Kidney (tissue), 22 donors: ENCODE measurements at places on chromosomes 16 and 17. TPM values are rescaled to one million over a fixed set of nuclear protein-coding genes. Genes with fewer than 3 reads are reported as not detected.

Gene SOX9
- 79.3 TPM for total RNA-seq

- no peak overlapping the region for H3K4me3 ChIP-seq
- peaks cover 2% of the 10 kb centered on the region for H3K36me3 ChIP-seq
- no peak overlapping the region for H3K27ac ChIP-seq
- no peaks in the 10 kb centered on the region for H3K4me1 ChIP-seq
Measured at GRCh38 chr16:53865494-53865863, 161.5 kb downstream of the FTO start.

DNA sequence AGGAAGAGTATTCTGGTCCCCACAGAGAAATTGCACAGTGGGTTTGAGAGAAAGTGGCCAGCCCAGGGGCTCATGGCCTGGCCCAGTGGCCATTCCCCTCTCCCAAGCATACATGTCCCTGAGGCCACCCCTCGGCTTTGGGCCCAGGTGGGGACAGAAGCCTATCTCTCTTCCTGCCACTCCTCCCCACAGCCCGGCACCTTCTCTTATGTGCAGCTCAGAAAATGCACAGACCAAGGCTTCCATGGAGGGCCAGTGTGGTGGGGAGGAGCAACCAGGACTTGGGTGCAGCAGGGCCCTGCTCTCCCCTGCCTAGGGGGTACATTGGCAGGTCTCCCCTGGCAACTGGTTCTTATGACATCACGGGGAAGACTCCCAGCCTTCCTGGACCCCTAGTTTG, at the start of gene C16orf90:
Gene C16orf90, minus strand, starts transcription at position 314 of the 400 bp plus-strand sequence. Its CDS starts 68 bp downstream, at position 246.
- H3K4me1 ChIP-seq = no peaks in the 10 kb centered on the region
- no peaks in the 10 kb centered on the region for H3K27me3 ChIP-seq
- H3K36me3 ChIP-seq = no peaks in the 10 kb centered on the region
- H3K4me3 ChIP-seq = no peak within 1 kb of the TSS
- no peak for DNase-seq
- no peak within 1 kb of the TSS for H3K27ac ChIP-seq

DNA sequence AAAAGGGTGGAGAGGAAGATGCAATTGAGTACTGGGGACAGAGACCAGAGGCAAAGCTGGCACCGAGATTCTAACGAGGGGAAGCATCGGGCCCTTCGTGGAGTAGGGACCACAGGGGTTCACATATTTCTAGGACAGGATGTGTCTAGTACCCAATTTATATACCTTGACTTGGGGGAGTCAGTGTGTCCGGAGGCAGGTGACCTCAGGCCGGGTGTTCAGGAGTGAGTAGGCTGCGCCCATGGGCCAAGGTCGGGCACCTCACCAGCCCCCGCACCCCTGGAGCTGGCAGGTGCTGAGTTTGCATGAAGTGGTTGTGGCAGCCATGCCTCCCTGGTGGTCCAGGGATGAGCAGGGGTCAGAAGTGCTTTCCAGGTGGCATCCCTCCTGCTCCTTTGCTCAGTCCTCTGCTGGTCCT, 8.6 kb upstream of the NXPH3 start:
- H3K36me3 ChIP-seq = no peaks in the 10 kb centered on the region
- no peak overlapping the region for H3K27ac ChIP-seq
- peaks cover 10% of the 10 kb centered on the region for H3K4me1 ChIP-seq
- no peaks in the 10 kb centered on the region for H3K27me3 ChIP-seq

- no peaks in the 10 kb centered on the region for H3K27me3 ChIP-seq
- peaks cover 22% of the 10 kb centered on the region for H3K4me1 ChIP-seq
- H3K27ac ChIP-seq = peak overlapping the region; percentile 94
- no peaks in the 10 kb centered on the region for H3K36me3 ChIP-seq
Measured at GRCh38 chr17:40108970-40109824, 8.8 kb upstream of the NR1D1 start.

DNA sequence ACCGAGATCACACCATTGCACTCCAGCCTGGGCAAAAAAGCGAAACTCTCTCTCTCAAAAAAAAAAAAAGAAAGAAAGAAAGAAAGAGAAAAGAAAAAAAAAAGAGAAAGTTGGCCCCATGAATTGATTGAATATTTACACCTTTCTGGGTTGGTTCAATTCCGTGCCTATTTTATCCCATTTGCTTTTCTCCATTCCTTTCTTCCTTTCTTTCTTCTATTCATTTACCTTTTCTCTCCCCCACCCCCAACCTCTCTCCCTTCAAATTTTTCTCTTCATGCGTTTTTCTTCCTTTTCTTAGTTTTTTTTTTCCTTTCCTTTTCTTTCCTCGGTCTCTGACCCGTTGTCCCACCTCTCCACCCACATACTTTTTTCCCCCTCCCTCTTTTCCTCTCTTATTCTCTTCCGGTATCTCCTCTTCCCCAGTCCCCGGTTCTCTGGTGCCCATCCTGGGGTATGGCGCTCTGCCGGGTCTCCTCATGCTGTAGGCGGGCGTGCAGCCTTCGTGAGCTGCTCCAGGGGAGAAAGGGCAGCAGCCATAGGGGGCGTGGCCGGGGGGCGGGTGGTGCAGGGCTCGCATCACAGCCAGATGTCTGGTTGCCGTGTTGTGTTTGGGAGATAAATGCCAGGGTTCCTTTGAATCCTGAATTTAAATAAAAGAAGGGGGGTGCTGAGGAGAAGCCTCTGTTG, 5.3 kb upstream of the COL1A1 start:
- no peaks in the 10 kb centered on the region for H3K36me3 ChIP-seq
- no peak overlapping the region for H3K4me3 ChIP-seq
- DNase-seq = peak; percentile 71
- no peaks in the 10 kb centered on the region for H3K27me3 ChIP-seq
- no peaks in the 10 kb centered on the region for H3K4me1 ChIP-seq

GRCh38 chr16:21260870-21261791, 17.0 kb downstream of the CRYM start:
- H3K4me1 ChIP-seq = peaks cover 32% of the 10 kb centered on the region
- DNase-seq = peak; percentile 71
- no peaks in the 10 kb centered on the region for H3K27me3 ChIP-seq

DNA sequence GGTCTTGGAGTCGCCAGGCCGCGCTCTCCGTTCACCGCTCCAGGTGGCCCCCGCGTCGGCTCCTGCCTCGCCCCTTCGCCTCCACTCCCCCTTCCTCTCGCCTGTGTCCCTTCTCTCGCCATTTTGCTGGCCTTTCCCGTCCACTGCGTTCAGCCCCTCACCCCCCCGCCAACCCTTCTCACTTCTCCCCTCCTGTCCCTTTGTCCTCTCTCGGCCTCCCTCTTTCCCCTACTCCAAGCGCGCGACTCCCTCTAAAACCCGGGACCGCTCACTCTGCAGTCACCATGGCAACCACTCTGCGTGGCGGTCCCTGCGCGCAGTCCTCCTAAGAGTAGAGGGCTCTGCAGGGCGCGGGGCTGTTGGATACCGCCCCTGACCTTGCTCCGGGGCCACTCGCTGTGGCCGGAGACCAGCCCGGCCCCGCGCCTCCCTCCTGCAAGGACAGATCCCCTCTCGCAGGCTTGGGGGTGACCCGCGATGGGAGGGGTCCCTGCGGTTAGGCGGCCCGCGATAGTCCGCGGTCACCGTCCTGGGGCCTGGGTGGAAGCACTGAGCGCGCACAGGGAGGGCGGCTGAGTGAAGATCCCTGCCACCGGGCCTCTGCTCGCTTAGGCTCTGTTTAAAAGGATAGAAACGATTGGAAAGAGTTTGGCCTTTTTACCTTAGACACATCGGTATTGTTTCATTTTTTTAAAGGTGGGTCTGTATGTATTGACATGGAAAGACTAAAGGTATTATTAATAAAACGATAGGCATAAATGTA, 454 bp downstream of the CCDC40 start:
- H3K36me3 ChIP-seq = no peaks in the 10 kb centered on the region
- peak overlapping the region; percentile 71 for H3K4me3 ChIP-seq
- no peaks in the 10 kb centered on the region for H3K4me1 ChIP-seq
- H3K27me3 ChIP-seq = no peaks in the 10 kb centered on the region
- DNase-seq = peak; percentile 90
